WERI-Rb-1 (cell line): ENCODE measurements at places on chromosomes 5 and 9.

DNA sequence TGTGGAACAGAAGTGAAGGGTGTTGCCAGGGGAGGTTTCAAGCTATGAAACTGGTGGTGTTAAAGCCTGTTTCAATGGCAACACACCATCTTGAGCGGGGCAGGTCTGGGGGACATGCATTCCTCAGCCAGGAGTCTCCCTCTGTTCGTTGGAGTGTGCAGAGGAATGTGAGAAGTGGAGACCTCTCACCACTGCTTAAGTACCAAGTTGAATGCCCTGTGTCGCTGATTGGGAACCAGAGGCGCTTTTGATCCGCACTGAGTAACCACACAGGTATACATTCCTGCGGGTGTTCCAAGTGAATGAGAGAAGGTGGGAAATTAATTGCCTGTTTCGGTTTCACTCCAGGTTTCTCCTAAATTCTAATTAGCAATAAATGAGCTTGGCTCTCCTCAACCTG, 99.4 kb downstream of the LIX1 start:
- DNase-seq = no peak

- DNase-seq = no peak
Observed at GRCh38 chr5:56607551-56607950, 207.8 kb upstream of the MAP3K1 start.

DNA sequence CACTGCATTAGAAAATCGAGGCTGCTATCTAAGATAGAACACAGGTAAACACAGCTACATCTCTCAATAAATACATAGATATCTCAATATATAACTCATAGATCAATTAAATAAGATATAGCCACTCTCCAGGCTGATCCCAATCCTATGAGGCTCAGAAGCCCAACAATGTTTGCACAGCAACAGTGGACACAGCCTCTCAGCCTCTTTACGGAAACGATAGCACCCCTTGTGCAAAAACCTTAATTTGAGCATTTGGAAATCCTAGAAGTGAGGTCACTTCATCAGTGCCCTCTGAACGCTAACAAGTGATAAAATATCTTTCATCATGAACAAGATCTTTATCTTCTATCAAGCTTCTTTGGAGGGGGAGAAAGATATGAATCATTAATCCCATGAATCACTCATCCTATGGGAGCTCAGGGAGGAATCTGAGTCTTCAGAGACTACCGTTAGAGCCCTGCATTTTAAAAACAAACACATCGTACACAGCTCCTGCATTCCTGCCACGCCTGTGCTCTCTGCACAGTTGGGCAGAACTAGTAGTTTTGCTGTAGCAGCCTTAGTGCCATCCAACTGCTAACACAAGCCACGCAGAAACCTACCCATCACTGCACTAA, 71.4 kb downstream of the MED27 start:
- no peak for DNase-seq

DNA sequence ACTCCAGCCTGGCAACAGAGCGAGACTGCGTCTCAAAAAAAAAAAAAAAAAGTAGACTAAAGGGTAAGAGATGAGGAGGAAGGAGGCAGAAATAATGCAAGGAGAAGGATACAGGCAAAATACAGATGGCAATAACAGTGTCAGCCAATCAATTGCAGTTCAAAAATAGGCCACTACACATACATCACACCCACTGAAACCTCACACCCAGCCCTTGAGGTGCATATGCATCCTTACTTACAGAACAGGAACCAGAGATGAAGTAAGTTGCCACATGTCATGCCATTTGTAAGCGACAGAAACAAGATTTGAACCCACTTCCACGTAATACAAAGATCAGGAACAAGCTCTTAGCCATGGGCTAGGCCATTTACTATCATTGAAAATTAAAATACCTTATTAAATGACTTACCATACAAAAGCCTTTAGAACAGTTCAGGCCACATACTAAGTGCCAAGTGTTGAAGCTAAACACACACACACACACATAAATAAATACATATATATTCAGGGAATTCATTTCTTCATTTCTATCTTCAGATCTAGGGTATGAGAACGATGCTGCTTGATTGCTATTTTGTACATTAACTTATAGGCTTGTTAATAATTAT, 98.4 kb downstream of the FNBP1 start:
- no peak for DNase-seq

DNA sequence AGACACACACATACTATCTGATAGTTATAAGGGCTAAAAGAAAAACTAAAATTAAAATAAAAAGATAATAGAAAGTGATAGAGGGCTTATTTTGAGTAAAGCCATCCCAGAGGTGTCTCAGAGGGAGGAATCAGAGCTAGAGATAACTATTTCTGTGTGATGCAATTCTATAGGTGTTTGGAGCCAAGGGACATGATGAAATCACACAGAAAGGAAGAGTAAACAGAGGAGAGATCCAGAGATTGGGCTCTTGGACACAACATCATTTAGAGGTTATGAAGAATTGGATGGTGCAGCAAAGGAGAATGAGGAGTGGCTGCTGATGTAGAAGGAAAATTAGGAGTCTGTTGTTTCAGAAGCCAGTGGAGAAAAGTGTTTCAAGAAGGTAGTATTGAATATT, 393.5 kb downstream of the DIRAS2 start:
- DNase-seq = no peak

DNA sequence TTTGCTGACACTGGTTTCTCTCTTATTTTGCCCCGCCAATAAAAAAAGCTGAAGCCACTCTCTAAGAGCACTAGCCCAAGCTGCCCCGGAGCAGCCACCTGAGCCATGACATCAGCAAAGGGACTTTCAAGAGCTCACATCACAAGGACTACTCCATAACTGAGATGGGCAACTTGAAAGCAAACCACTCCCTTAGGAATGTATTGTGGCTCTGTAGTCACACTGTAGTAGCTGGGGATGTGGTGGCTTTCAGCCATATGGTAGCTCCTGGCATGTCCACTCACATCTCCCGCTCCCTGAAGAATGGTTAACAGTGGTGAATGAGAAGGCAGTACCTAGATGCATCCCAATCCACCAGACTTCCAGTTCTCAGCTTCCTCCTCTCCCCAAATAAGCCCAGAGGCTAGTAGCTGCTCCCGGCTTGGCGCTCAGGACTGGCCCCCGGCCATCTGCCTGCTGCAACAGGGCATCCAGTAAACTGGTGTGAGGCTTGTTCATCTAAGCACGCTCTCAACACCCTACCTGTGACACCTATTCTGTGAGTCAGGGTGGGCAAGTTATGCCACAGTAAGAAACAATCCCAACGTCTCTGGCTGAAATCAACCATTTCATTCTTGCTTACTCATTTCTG, 63.7 kb downstream of the S1PR3 start:
- DNase-seq = no peak
